ENCODE measurements at places on chromosomes 2 and 18.

DNA sequence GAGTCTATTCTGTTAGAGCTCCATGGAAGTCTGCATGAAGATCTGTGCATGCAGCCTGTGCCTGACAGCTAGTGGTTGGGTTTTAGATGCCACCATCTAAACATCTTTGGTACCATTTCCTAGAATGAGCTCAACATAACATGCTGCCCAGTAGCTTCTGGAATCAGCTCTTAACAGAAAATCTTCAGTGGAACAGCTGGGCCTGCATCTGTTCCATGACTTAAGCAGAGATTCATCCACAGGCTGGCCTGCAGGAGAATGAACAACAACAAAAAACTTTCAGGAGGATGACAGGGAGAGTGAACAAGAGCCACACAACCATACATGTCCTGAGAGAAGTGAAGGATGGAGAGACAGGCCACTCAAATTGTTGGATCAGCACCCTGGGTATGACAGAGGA is 316.6 kb downstream of the RDH14 start:
- DNase-seq = no peak

DNA sequence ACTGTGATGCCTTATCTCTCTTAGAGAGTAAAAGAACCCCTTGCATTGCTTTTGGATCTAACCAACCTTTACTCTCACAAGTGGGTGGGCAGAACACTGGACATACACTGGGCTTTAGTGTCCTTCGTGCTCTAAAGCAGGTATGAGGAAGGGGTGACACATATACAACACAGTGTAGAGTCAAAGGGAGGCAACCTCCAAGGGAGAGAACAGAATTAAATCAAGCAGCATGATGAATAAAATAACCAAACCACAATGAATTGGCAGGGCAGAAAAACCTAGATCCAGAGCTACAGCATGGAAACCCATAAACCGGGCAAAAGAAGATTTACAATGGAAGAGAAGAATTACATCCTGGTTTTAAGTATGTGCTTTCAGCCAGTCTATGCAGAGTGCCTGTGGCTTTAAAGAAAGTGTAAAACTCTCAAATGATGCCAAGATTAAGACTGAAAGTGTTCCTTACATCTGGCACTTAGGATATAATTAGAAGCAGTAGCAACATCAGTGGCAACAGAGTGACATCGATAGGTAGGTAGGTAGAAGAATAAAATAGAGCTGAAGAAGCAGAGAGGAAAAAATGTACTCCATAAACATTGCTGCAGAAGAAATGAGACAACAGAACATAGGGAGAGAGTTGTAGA is 191.7 kb upstream of the ZC3H15 start:
- DNase-seq = no peak

DNA sequence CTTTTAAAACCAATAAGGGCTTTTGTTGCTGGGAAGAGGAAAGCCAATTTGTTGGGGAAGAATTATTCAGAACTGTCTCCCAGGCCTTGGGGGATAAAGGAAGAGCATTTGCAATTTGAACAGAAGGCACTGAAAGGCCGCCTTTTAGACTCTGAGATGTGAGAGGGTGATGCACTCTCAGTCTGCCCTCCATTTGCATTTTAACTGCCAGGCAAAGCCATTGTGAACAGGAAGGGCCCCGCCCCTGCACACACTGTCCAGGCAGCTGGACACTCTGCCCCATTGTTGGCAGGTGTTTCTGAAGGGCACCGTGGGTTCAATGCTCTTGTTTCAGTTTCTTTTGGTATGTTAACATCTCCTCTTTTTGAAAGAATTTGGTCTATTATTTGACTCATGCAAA is 169.5 kb upstream of the COPS8 start:
- DNase-seq = no peak

DNA sequence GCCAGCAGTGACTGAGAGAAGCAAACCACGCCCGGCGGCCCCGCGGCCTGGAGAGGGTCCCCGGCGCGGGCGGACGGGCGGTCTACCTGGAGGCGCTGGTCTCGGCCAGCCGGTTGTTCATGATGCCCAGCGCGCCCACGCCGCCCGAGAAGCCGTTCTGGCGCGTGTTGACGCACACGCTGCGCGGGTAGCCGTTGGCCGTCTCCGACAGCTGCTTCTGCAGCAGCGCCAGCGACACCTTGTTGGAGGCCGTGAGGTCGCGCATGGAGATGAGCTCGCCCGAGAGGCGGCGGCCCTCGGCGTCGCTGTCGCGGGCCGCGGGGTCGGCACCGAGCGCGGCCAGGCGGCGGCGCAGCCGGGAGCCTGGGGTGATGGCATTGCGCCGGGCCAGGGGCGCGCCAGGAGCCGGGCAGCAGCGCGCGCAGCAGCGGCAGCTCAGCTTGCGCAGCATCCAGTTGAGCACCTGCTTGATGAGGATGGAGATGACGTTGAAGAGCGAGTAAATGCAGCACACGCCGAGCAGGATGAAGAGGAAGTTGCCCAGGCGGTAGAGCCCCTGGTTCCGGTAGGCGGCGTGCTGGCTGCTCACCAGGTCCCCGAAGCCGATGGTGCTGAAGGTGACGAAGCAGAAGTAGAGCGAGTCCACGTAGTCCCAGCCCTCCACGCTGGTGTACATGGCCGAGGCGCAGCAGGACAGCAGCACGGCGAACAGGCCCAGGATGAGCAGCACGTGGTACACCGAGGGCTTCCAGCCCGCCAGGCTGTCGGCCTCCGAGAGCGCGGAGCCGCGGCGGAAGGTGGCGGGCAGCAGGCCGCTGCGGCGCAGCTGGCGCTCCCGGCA is 118.1 kb downstream of the MSH2 start:
- no peak for DNase-seq

- no peak for DNase-seq
Measured at GRCh38 chr2:131030478-131030971, 62.7 kb downstream of the FAM168B start.

- DNase-seq = no peak
Measured at GRCh38 chr2:3604991-3605961, 10.4 kb downstream of the COLEC11 start.

Measured in left forelimb (tissue), 1 donor.